LHCN-M2 (cell line): ENCODE measurements at places on chromosomes 2 and 18. TPM values are rescaled to one million over a fixed set of nuclear protein-coding genes. Genes with fewer than 3 reads are reported as not detected.

DNA sequence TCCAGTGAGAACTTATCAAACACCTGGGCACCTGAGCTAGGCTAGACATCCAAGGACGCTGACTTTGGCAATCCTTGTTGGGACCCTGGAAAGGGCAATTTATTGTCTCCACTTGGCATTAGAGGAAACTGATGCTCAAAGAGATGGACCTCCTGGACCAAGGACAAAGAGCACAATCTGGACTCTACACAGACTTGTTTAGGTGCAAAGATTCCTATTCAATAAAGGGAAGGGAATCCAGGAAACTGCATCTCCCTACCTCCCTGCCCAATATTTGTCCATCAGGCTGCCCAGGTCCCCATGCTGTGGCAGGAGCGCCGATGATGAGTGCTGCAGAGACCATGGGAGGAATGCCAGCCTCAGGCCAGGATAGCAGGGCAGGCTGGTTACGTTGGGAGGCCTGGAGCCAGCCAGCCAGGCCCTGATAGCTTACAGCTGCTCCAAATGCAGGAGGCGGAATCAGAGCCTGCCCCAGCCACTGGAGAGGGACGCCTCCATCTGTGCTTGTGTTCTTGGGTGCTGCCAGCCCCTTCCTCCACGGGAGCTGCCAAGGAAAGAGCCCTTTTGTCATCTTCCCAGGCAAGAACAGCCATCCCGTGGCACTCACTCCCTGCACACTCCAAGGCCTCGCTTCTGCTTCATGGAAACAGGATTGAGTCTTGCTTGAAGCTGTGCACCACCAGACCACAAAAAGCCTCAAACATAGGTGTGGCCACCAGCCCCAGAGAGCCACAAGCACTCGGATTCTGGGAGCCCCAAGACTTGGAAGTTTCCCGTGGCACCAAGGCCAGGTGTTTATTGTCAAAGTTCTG lies 60.0 kb downstream of the HS1BP3 start:
- DNase-seq, result no peak

GRCh38 chr2:138319616-138320015 lies 182.0 kb upstream of the SPOPL start:
- no peak for DNase-seq

DNA sequence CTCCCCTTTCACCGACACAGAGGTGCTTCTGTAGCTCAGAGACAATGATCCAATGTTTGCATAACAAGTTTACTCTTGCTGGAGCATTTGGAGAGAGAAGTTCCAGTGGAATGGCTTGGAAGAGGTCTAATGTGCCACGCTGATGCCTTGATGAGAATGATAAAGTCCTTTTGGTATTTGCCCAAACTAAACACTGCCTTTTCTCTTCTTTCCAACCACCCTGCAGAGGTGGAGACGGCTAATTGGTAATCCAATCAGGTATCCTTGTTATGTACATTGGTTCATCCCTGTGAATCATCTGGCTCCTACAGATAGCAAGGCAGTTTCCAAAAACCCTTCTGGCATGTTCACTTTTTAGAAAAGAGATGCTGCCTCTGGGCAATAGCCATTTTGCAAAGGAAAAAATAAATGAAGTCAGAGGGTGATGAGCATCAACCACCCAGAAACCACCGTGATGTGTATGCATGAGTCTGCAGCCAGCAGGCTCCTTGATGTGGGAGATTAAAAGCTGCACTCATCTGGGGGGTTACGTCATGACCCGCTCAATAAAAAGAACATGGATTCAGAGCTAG lies 40.6 kb downstream of the KIAA2012 start:
- peak; percentile 26 for DNase-seq

DNA sequence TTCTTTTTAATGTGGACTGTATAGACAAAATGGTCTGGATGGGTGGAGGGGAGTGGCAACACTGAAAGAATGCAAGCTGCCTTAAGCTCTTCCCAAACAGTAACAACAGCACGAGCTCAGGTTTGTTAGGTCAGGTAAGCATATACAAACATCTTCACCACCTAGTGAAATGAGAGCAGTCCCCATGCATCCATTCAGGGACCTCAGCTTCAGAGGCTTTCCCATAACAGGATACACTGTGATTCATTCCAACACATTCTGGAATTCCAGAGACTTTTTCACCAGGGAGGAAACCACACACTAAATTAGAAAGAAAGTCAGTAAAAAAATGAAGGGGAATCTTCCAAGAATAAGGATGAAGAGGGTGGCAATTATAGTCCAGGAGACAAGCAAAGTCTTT lies 50.4 kb upstream of the BZW1 start:
- peak; percentile 44 for DNase-seq

GRCh38 chr2:95362486-95362885 lies 40.0 kb upstream of the FAHD2A start:
- DNase-seq, result no peak

- DNase-seq, result no peak
These were observed 142.6 kb downstream of the RTP5 start for GRCh38 chr2:242011991-242012764.

GRCh38 chr18:29594493-29594892 lies 1417.6 kb upstream of the CDH2 start:
- no peak for DNase-seq

DNA sequence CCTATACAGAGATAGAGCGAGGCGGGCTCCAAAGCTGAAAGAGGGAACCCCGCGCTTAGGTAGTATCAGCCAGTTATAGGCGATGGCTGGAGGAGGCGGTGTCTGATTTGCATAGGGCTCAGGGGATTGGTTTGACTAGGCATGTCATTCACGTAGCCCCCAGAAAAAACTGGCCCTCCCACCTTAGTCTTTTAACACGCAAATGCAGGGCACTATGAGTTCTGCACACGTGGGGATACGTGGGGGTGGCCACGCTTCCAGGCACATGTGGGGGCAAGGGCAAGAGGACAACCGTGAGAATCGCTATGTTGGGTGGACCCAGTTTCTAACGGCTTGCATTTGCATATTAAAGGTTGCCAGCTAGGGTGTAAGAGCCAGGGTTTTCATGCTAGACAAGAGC lies 56.7 kb upstream of the MSTN start:
- DNase-seq, result no peak

- no peak for DNase-seq
These were observed 15.2 kb downstream of the CAPG start for GRCh38 chr2:85394976-85395375.

- no peak for DNase-seq
These were observed 17.7 kb upstream of the ZDBF2 start for GRCh38 chr2:206256706-206257205.

- DNase-seq, result no peak
These were observed 329.3 kb downstream of the TXNL1 start for GRCh38 chr18:56309104-56309503.

DNA sequence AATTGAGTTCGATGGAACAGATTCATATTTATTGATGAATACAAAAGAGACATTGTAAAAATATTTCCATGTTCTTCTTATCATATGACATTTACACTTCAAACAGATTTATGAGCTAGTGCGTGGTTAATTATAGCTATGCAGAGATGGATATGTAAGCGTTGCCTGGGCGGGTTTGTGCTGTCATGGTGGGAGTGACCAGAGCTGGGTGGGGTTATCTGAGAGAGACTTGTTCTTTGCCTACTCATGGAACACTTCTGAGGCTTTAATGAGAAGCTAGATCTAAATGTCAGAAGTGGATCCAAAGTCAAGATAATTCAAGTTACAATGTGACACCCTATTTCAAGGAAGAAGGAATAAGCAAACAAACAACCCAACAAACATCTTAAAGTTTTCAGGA lies 162.3 kb upstream of the ZEB2 start:
- DNase-seq, result no peak

- no peak for DNase-seq
These were observed 87.2 kb downstream of the SLC5A7 start for GRCh38 chr2:108073415-108074072.

DNA sequence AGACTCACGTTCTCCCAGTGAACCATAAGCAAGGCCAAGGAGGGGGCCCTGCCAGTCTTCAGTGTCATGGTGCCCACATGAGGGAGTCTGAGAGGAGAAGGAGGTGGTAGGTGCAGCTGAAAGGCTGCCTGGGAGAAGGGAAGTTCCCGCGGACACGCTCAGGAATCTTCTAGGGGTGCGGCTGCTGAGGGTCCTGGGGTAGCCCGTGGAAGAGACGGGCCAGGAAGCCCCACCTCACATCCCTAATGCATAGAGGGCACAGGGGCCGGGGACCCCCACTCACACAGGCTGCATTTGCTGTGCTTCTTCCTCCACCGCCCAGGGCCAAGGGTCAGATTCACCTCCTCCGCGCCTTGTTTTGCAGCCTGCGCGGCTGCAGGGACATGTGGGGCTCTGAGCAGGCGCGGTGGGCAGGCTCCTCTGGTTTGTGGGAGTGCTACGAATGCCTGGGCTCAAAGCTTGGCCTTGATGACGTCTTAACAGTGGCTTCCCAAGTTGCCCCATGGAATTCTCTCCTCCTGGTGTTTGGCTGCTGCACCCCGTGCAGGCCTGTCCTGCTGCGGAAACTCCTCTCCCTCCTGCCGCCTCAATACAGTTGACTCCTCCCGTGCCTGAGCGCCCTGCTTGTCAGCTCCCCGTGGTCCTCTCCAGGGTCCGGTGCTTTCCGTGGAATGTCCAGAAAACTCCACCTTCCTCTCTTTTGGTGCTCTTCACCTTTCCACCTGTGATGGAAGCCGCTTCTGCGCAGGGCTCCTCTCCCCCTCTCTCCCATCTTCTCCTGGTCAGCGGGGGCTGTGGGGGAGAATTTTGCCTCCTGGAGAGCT lies 95.7 kb downstream of the VAPA start:
- no peak for DNase-seq

DNA sequence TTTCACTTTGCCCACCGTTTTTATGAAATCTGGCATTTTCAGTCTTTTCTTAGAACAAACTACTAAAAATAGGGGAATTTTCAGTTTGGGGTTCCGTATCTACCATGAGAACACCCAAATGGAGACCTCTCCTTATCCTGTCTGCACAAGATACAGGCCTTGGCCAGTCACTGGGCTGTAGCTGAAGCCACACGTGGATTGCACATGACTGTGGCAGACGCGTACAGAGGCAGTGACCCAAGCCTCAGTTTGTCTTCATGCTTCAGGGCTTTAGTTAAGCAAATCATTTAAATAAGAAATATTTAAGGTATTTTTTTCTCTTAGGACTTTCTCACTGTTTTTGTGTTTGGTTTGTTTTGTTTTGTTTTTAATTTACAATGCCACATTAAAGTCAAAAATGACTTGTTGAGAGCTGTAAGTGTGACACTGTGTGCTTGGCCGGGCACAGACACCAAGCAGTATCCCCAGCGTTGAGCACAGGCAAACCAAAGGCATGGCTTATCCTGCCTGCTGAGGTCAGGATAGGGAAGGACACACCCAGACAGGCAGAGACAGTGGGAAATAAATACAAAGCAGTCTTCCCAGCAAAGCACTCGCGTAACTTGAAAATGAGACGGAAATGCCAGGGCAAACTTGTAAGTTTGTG lies 53.3 kb downstream of the TRAPPC12 start:
- DNase-seq, result no peak

- no peak for DNase-seq
These were observed 44.8 kb downstream of the RMP24 start for GRCh38 chr18:36017232-36017631.

DNA sequence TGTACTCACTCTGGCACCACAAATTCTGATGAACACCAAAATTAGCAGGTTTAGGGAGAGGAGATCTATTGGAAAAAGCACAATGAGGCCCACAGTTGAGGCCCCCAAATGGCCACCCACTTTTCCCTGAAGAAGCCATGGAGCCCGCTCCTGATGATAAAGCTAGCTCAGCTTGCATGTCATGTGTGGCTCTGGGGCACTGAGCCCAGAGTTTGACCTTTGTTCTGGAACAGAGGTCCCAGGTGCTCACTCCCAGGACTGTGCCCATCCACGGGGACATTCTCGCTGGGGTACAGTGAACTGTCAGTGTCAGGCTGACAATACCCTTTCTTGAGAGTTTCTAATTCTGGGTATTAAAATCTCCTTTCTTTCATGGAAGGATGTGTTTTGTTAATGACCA lies 36.2 kb downstream of the XDH start:
- no peak for DNase-seq

DNA sequence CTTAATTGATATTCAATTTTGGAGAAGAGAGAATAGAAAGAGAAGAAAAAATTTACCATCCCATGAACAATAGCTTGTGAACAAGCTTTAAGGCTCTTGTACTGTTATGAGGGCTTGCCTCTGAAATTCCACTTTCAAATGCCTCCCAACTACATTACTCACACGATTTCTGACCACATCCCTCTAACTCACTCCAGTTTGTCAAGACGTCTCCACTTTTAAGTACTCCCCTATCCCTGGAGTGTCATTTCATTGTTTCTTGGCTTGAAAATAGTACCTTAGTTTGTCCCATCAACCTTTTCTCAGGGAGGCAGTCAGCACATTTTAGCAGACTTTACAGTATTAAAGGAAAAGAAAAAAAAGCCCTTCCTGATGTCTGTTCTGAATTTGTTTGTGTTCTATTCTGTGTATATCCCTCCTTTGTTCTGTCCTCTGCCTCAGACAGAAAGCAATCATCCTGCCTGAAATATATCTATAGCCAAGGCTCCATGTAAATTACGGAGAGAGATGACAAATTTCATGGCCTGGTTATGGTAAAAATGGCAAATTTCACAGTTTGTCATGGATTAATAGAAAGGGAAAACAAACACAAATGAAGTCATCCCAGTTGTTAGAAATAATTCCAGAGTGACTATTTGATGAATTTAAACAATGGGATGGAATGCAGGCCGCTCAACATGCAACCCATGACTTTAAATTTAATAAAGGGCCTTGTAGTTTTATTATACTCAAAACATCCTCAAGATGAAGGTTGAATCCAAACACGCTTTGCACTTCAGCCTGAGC lies 228.8 kb downstream of the ETAA1 start:
- peak; percentile 89 for DNase-seq

DNA sequence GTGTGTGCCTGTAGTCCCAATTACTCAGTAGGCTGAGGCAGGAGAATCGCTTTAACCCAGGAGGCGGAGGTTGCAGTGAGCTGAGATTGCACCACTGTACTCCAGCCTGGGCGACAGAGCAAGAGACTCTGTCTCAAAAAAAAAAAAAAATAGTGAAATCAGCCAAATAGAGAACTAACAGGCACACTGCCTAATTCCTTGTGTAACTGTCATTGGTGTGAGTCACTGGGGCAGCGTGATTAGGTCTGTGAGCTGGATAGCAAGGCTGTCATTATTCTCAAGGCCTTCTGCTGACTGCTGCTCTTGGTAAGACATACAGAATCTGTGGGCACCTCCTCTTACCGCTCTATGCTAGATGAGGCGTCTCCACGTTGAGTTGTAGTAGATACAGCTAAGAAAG lies 270.3 kb downstream of the NEDD4L start:
- DNase-seq, result peak; percentile 94

DNA sequence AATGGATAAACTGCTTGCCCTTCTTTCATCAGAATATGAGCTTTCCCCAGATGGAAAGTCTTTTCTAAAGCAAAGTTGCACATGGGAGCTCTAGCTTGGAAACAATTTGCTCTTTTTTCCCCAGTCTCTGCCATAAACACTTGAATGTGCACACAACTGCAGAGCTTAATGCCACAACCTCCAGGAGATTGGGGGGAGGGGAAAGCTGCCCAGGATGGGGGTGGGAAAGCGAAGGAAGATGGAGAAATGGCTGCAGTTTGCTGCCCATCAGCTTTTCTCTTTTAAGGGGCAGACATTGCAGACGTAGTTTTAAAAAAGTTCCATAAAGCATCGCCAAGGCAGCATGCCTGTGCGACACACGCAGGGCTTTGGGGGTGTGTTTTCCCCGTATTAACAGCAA lies 1.5 kb downstream of the ACKR3 start:
- DNase-seq, result no peak

SCN2A gene
- total RNA-seq, result 1.3 and 2.3 TPM in 2 replicates

FEV gene
- not detected in 2 replicates for total RNA-seq

TSPYL6 gene
- not detected in 2 replicates for total RNA-seq

UGT1A7 gene
- total RNA-seq, result not detected in 2 replicates

CENPA gene
- 22.1 and 29.9 TPM in 2 replicates for total RNA-seq

PDE1A gene
- total RNA-seq, result 3.1 and 3.5 TPM in 2 replicates

ELMOD3 gene
- total RNA-seq, result 20.4 and 22.6 TPM in 2 replicates

YES1 gene
- 112 and 124 TPM in 2 replicates for total RNA-seq

HOXD9 gene
- total RNA-seq, result 0.06 TPM in 1 of 2 replicates, not detected in the other

INPP5D gene
- total RNA-seq, result 0.34 and 2.6 TPM in 2 replicates
